HS-5 (cell line): ENCODE measurements at places on chromosomes 12 and 14.

- peak; percentile 76 for DNase-seq
Observed at GRCh38 chr12:93790472-93791152, 113.4 kb downstream of the CRADD start.

DNA sequence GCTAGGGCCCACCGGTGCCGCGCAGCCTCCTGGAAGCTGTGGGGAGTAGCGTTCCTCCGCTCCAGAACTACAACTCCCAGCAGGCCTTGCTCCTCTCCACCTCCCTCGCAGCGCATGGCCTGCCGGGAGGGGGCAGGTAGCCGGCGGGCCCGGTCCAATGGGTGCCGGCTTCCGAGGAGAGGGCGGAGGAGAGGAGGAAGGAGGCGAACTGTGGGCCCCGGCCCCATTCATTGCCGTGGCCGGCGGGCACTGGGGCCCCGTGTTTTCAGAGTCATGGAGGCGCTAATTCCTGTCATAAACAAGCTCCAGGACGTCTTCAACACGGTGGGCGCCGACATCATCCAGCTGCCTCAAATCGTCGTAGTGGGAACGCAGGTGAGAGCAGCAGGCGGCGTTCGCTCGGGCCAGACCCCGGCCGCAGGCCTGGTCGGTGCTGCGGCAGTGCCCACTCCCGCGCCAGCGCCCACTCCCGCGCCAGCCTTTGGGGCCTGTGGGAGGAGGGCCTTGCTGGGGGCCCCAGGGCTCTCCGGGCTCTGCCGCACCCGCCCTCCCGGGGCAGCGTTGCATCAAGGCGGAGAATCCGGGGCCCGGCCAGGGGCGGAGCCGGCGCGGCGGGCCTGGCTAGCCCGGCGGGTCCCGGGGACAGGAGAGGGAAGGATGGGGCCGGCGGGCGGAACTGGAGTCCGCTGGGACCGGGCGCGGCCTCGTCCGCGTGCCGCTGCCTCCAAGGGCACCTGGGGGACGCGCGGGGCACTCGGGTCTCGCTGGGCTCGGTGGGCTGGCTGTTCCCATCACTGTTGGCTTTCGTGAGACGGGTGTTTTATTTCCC, at the start of gene DNM1L:
Gene DNM1L (plus strand): TSS at position 211 of the 829 bp plus-strand sequence. CDS start 63 bp downstream, at position 274.
- DNase-seq = peak; percentile 67

- DNase-seq = peak; percentile 18
Observed at GRCh38 chr14:75339059-75339458, 60.4 kb downstream of the FOS start.

DNA sequence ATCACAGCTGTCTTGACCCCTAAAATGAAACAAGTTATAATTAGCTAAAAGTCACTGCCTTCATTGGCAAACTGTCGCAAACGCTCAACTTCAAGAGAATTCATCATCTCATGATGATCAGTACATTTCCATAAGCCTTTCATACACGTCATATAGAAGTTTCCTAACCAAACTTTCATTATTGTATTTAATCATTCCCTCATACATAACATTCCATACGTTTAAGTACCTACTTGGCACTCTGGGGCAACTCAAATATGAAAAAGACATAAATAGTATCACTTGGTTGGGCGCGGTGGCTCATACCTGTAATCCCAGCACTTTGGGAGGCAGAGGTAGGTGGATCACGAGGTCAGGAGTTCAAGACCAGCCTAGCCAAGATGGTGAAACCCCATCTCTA, 12.4 kb upstream of the PPP2R5E start:
- no peak for DNase-seq

GRCh38 chr14:55152052-55152753, 23.2 kb downstream of the LGALS3 start:
- no peak for DNase-seq
